ENCODE measurements at places on chromosomes 13 and 19.

GRCh38 chr19:44796701-44797115 is 12.2 kb upstream of the BCAM start:
- DNase-seq: no peak

- no peak for DNase-seq
Observed at GRCh38 chr19:19067276-19068072, 3.7 kb downstream of the SLC25A42 start.

DNA sequence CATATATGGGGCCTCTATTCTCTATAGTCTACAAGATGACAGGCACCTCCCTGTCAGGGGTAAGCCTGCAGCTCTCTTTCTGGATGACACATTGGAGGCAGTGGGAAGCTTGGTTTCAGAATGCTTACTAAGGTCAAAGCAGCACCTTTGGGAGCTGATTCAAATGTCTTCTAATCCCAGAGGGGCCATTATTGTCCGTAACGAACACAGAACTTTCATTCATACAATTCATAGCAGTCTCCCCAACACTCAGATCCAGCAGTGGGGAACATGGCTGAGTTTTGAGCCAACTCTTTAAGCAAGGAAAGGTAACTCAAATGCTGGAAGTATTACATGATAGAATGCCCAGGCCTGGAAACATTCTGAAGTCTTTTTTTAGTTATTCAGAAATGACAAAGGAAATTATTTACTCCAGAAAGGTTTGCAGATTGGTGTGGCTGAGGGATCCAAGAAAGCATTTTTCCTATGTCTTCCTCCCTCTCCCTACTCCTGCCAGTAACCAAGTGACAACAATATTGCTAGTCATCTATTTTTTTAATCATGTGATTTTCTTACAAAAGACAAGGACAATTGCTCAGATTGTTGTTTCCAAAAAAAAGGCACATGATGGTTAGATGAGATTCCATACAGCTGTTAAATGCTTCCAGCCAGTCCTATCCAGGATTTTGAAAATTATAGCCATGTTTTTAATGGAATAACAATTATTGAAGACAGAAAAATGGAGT is 118.7 kb downstream of the FOXO1 start:
- no peak for DNase-seq

- DNase-seq: no peak
Observed at GRCh38 chr19:56884441-56884840, 43.9 kb upstream of the PEG3 start.

DNA sequence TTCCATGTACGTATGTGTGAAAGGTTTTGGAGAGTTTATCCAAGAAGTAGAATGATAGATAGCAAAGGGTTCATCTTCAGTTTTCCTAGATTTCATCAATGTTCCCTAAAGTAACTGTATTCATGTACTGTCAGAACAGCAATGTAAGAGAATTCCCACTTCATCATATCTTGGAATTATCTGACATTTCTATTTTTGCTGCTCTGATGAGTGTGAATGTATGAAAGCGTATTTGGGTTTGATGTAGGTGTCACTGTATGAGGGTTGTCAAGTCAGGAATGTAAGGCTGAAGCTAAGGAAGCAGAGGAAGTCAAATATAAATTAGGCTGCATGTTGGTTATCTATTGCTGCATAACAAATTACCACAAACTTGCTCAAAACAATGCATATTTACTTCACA is 7.2 kb upstream of the KATNAL1 start:
- DNase-seq: no peak

- DNase-seq: no peak
Observed at GRCh38 chr19:18795540-18795939, 4.4 kb upstream of the COMP start.

DNA sequence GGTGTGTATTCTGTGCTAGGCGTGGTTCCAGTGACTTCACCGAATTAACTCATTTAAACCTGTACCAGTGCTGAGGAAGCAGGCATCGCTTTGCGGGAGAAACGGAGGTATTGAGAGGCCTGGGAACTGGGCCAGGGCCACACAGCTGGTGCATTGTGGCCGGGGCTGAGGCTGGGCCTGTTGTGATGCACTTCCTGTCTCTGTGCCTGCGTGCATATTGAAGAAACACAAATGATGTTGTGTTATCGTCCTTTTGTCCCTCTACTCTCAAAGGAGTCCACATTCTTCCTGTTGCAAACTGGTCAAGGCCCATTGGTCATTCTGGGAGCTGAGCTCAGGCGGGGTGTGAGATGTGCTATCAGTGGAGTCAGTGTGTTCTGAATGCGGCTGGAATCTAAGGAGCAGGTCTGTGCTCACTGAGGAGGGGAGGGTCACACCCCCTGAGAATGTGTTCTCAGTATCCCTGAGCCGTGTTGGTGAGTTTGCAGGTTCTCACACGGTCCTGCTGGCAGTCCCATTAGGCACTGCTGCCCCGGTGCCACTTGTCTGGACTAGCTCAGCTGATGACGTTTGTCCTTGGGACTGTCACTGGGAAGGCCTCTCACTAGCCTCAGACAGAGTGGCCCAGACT is 62.1 kb downstream of the ARHGEF7 start:
- DNase-seq: no peak

DNA sequence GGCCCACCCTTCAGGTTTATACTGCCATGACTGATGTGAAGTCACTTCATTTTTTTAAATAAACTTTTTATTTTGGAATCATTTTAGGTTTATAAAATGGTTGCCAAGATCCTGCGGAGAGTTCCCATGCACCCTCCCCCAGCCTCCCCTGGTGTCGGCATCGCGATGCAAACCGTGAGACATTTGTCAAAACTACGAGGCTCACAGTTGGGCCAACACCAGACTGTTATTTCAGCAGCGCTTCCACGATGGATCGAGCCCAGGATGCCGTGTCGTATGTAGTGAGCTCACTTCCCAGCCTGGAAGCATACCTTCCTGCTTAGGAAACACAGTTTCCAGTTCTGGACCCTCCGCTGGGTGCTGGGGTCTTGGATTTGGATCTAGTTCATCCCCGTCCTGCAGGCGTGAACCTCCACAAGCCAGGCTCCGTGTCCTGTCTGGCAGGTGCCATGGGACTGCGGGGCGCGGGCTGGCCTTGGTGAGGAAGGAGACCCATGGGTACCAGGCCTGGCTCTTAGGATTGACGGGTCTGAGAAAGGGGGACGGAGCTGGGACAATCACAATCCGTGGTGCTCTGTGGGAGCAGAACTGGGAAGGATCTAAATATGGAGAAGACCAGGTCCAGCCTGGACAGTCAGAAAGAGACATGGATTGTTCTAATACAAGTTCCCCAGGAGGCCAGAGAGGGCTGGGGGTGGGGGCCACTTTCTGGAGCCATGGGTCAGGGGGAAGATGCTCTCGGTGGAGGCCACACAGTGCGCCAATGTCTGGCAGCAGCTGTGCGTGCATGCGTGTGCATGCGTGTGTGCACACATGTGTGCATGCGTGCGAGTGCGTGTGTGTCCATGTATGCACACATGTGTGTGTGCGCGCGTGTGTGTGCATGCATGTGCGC is 2.4 kb upstream of the SBK2 start:
- no peak for DNase-seq

DNA sequence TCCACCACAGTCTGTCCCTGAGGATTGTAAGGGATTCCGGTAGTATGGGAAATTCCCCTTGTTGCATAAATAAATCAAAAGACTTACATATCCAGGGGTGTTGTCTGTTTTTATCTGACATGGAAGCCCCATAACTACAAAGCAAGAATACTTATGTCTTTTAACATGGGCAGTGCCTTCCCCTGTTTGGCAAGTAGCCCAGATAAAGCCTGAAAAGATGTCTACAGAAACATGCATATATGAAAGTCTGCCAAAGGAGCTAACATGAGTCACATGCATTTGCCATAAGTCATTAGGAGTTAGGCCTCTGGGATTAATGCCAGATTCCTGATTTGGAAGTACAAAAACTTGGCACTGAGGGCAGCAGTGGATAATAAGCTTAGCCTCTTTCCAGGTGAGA is 62.1 kb downstream of the ZNF737 start:
- DNase-seq: no peak

DNA sequence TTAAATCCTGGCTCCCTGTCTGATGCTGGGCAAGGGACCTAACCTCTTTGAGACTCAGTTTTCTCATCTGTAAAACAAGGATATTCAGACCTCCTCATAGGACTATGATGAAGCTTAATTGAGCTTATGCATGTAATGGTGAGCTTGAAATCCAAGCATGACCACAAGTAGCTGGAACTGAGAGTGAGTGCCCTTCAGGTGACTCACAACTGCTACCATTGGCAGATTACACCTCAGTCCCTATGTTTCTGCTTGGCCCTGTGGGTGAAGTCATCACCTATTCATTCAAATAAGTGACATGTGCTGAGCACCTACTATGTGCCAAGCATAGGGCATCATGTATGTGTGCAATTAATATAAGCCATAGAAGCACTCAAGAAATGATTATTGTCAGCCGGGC is 25.7 kb downstream of the NOVA2 start:
- no peak for DNase-seq

DNA sequence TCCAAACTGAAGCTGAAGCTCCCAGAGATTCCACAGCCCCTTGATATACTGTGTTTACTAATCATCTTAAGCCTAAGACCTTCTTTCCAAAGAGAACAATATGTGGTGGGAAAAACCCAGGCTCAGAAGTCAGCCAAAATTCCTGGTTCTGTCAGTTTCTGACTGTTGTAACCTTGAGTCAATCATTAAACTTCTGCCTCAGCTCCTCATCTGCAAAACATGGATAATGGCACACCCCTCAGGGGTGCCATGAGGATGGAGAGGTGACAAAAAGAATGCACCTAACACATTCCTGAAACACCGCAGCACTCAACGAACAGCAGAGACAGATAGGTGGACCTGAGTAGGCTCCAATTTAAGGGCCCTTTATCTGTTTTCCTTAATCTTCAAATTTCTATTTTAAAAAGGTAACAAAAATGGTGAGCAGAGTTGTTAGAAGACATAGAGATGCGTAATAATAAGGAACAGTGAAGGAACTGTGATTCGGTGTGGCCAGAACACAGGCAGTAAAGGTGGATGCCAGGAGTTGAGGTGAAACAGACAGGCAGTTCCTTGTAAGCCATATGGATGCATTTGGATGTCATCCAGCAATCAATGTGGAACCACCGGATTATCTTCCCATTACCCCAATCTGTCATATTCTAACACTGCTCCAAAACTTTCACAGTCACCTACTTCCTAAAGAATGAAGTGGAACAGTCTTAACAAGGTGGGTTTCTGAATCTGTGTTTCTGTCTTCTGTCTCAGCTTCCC is 56.6 kb upstream of the DOCK9 start:
- DNase-seq: no peak

DNA sequence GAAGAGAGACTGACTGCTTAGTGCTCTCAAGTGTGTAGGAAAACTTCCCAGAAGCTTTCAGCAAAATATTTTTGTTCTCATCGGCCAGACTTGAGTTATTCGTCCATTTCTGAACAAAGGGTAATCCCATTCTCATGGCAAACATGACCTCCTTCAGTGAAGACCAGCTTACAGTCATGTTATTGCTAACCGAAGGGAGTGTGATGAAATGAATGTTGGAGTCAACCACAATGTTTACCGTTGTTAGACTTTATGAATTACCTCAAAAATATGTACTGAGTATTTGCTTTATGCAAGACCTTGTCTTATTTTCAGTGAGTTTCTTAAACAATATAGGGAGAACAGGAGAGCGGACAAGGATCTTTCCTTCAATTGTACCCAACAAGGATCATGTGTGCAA is 228.6 kb downstream of the LMO7 start:
- no peak for DNase-seq

- DNase-seq: no peak
Observed at GRCh38 chr13:43545317-43545874, 241.4 kb downstream of the ENOX1 start.

DNA sequence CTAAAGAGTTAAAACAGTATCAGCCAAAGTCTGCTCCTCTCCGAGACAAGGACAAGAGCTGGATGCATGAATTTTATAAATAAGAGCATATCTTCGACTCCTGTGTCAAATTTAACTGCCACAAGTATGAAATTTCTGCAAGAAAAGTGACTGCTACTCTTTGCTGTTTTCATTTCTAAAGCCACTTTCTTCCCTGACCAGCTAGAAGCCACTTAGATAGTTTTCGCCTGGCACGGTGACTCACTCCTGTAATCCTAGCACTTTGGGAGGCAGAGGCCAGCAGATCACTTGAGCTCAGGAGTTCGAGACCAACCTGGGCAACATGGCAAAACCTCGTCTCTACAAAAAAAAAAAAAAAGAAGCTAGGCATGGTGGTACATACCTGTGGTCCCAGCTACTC is 61.3 kb downstream of the ENOX1 start:
- no peak for DNase-seq

DNA sequence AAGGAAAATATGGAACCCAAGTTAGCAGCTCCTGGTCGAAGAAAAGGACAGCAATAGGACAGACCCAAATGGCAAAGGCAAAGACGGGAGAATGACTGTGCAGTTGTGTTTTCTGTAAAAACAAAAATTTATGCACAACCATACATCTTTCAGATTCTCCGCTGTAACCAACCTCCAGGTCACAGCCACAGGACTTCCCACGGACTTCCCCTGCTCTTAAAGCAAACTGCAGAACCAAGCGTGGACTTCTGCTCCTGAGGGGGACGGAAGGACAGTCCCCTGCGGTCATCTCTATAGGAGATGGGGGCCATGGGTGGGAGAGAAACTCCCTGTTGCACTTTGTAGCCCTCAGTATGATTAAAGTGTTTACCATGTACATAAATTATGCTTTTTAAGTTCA is 2.5 kb downstream of the GRTP1 start:
- no peak for DNase-seq

DNA sequence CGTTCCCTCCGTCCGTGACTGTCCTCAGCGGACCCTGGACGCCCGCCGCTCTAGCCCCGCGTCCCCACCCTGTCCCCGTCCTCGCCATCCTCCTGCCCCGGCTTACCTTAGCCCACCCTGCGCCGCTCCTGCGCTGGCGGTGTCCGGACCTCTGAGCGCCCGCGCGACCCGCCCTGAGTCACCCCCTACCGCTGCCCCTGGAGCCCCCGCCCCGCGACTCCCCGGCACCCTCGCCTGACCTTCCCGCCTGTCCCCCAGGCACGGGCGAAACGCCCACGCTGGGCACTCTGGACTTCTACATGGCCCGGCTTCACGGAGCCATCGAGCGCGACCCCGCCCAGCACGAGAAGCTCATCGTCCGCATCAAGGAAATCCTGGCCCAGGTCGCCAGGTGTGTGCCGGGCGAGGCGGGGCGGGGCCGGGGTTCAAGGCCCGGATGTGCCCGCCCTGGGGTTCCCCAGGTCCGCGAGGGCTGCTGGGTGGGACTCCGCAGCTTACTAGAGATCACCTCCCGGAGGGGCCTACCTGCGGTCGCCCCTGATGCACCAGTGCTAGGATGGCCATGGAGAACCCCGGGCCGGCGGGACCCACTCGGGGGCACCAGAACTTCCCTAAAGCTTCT is 5.1 kb downstream of the HMG20B start:
- no peak for DNase-seq

- DNase-seq: no peak
Observed at GRCh38 chr19:19744641-19745040, 11.7 kb upstream of the ZNF14 start.

Data from stimulated activated CD4-positive, alpha-beta T cell treated with anti-CD3 and anti-CD28 coated beads, Interleukin-15, amount 100 ng/mL, for 48 hours (primary cell).